ENCODE measurements at places on chromosomes 12 and 14.

- DNase-seq = no peak
These were observed 454.7 kb upstream of the PRICKLE1 start for GRCh38 chr12:43044241-43044640.

DNA sequence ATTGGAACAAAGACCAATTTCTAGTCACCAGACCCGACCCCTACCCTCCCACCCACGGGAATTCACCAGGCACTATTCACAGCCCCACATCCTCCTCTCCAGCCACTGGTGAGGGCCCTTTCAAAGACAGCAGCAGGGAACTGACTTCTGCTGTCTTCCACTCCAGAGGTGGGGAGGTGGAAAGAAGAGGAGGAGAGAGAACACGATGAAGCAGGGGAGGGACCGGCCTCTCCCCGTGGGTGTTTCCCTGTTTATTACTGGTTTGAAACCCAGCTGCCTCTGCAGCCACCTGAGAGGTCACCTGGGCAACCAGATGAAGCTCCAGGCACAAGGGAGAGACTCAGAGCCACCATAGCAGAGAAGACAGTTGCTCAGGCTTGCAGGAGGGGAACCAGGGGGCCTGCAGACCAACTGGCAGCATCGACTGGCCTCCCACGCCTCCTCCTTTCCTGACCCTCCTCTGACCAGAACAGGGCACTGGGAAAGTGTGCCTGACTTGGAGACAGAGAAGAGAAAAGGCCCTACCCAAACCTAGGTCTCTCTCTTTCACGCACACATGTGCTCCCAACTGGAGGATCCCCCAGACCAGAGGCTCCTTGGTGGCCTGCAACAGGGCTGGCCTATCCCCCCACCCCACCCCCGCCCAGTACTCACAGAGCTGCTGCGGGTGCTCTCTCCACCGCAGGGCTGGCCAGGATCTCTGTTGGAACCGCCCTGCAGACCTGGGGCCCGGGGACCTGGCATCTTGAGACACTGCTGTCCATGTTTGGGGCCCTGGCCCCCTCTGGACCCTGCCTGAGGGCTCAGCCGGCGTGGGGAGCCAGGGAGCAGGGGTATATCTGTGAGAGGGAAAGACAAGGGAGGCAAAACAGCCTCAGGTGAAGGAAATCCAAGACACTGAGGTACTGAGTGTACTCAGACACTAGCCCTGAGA is 22.8 kb downstream of the ANO2 start:
- no peak for DNase-seq

GRCh38 chr12:10716704-10717315 is 6.3 kb downstream of the YBX3 start:
- DNase-seq = peak; percentile 85

DNA sequence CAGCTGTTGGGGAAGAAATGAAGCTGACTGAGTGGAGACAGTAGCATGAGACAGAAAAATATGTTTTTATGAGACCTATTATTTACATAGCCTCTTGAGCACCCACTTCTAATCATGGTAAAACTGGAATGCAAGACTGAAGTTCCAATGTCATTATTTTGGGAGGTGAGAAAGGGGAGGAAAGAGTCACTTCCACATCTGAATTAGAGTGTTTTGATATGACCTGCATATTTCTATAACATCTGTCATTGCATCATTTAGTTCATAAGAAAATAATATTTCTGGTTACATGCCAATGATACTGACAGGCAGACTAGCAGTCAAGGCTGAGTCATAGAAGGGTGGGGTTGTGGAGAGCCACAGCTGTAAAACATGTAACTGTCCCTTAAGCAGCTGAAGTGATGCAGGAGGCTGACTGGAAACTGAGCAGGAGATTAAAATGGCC is 26.7 kb downstream of the NTN4 start:
- peak; percentile 75 for DNase-seq

DNA sequence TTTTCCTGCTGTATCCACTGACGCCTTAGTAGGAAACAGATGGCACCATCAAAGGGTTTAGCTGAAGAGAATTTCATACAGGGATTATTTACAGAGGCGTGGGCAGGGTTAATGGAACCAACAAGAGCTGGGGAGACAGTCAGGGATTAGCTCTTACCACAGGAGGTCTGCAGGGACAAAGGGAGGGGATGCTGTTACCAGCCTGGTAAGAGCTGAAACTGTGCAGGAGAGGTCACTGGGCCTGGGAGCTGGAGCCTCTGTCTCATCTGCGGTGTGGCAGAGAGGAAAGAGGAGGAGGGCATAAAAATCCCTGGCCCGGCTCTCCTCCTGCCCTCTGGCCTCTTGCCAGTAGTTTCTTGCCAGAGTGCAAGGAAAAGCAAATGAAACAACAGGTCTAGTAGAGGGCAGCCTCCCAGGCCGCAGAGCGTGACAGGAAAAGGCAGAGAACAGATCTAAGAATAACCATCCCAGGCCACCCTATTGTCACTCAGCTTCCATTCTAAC is 18.9 kb upstream of the POC1B start:
- no peak for DNase-seq

- no peak for DNase-seq
These were observed 624.9 kb upstream of the FOXG1 start for GRCh38 chr14:28141662-28142061.

DNA sequence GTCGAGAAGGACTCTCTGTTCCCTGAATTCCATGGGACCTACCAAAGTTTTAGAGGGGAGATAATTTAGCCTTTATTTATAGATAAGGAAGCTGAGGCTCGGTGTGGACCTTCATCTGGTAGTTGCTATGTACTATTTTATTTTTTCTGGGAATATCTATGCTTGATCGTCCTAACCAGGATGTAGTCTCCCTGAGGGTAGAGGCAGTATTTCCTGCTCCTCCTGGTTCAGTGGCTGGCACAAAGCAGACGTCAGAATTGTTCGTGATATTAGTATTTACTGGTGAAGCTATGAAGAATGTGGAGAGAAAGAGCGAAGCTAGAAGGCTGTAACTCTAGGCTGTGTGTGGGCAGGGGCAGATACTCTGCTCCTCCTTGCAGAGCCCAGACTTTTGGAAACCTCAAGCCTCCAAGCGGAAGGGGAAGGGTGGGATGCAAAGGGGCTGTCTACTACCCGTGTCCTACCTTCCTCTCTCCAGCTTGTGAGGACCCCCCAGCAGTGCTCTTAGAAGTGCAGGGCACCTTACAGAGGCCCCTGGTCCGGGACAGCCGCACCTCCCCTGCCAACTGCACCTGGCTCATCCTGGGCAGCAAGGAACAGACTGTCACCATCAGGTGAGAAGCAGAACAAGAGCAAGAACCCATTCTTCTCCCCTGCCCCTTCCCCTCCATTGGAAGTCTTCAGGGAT is 1.4 kb downstream of the LRP10 start:
- DNase-seq = no peak

GRCh38 chr12:14207905-14208551 is 157.5 kb upstream of the ATF7IP start:
- DNase-seq = no peak

DNA sequence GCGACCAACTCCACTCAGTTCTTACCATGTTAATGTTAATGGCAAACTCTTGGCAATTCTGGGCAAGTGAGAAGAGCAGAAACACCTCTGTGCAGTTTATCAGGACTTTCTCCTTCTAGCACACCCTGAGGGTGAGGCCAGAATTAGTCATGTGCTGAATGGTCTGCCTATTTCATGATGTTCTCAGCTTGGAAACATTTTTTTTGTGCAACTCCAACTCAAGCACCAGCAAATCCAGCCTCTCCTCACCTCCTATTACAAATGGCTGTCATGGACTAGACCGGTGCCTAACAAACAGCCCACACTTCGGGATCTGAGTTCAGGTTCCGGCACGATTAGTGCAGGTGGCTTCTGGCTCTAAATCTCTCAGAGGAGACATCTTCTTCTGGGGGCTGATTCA is 246.0 kb downstream of the ZFP36L1 start:
- peak; percentile 85 for DNase-seq

DNA sequence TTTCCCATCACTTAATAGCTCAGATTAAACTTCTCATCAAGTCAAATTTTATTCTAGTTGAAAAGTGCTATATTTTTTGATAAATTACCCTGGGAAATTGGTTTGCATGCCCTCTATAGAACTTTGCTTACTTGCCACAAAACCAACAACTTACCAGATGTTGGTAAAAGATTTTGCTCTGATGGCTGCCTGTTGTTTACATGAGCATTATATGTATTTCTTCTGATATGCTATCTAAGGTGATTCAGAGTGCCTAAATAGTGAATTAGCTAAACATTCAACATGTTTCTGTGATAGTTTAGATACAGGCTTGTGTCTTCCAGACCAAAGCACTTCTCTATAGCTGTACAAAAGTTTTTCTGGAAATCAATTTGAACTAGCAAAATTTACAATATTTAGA is 51.0 kb downstream of the PPM1A start:
- DNase-seq = no peak

GRCh38 chr12:40691913-40692764 is at the start of gene CNTN1:
Gene CNTN1, plus strand, starts transcription at chr12:40692439.
- DNase-seq = peak; percentile 62

DNA sequence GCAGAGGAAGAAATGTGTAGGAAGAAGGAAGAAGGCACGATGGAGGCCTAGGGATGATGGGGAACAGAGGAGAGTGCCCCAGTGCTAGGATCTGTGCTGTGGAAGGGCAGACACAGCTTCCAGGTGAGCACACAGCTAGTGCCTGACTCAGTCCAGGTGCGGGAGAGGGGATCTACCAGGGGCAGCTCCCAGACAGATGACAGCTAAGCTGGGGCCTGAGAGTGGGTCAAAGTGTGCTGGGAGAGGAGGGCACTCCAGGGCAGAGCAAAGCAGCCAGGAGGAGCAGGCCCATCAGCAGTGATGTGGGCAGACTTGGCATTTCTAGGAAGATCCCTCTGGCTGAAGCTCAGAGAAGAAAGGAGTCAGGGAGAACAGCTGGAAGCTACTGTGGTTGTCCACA is 36.7 kb downstream of the LRTM2 start:
- no peak for DNase-seq

DNA sequence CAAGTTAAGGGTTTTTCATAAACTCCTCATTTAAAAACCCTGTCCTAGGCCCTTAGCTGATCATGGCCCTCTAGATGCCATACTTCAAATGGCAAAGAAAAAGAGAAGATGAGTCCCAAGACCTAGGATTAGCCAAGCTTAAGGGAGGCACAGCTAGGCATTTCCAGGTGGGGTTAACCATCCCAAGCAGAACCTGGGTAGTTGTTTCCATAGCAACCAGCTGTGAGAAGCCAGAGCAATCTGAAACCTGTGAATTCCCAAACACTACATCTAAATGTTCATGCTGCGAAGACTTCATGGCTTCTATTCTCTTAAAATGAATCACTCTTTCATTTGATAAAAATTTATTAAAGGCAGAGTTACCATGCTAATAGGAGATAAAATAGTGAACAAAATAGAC is 372.9 kb downstream of the C12orf50 start:
- no peak for DNase-seq

DNA sequence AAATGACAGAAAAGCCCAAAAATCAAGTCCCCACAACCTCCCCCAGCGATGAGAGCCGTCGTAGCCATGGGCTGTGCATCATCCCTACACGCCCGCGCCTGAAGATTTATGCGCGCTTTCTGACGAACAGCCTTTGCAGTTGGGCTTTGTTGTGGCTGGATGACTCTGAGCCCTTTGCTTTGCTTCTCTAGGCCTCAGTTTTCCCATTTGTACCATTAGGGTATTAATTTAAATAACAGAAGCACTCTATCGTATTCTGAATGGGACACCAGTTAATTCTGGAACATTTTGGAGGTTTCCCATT is 24.2 kb downstream of the SFSWAP start:
- DNase-seq = no peak

DNA sequence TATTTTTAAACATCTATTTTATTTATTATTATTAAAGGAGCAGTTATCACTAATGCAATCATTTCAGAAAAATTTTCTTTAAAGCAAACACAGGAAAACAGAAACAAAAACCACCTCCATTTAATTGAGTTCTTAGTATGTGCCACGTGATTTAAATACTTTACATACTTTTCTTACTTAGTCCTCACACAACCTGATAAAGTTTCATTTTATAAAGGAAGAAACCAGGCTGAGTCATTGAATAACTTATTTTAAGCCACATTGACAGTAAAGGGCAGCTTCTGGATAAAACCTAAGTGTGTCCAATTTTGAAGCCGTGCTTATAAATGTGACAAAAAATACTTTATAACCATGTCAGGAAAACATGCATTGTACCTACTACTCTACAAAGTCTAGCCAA is 57.1 kb upstream of the PCED1B start:
- DNase-seq = peak; percentile 83

DNA sequence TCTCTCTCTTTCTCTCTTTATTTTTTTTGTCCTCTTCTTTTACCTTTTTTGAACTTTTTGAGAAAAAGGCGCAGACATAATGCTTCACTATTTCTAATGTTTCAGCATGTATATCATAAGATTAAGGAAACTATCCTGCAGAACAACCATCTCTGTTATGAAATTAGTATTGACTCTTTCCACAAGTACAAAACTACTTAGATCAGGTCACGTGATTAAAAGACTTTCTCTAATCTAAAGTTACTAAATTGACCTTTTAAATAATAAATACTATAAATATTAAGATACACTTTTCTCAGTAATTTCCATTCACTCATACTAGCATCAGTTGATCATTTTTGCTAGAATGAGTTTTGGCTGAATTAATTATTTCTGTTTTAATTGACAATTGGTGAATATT is 844.5 kb upstream of the LRFN5 start:
- DNase-seq = no peak

- no peak for DNase-seq
These were observed 56.3 kb downstream of the NIN start for GRCh38 chr14:50774542-50775267.

GRCh38 chr14:101072531-101072930 is 169.0 kb upstream of the RTL1 start:
- no peak for DNase-seq

- DNase-seq = peak; percentile 28
These were observed 99.7 kb upstream of the PLEKHG7 start for GRCh38 chr12:92602930-92603623.

- DNase-seq = no peak
These were observed 84.3 kb downstream of the TMEM30B start for GRCh38 chr14:61196792-61197191.

- no peak for DNase-seq
These were observed 4.1 kb downstream of the CDKN1B start for GRCh38 chr12:12721176-12721751.

DNA sequence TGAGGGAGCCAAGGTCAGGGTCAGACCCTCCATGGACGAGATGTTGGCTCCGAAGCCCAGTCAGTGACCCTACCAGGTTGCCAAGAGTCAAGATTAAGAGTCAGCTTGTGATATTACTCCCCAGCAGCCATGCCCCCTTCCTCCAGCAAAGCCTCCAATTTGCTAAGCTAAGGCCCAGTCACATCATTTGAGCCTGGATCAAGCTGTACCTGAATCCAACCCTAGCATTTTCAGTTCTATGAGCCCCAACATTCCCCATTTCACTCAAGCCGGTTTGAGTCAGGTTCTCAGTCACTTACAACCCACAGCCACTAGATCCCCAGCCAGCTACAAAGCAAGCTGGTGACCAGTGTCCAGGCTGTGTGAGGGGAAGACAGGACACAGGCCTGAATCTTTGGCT is 49.9 kb downstream of the SCARB1 start:
- DNase-seq = no peak

DNA sequence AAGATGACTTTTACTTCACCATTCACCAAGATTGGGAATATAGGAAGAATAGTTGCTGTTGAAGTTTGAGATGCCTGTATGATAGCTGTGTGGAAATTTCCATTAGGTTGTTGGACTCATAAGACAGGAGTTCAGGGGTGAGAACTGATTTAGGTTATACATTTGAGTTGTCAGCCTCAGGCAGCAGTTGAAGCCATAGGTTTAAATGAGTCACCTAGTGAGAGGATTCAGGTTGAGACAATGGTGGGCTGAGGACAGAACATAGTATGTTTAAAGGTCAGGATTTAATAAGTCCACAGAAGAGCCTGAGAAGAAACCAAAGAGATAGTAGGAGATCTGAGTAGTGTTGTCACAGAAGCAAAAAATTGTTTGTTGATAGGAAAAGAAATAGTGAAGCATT is 63.6 kb upstream of the MON2 start:
- DNase-seq = no peak
